Stimulated activated CD4-positive, alpha-beta T cell treated with anti-CD3 and anti-CD28 coated beads, Interleukin-15, amount 100 ng/mL, for 1 hour (primary cell): ENCODE measurements at places on chromosomes 4 and X.

GRCh38 chr4:173242466-173243250 is 74.0 kb downstream of the GALNT7 start:
- DNase-seq: no peak

GRCh38 chr4:89196056-89196674 is 84.8 kb downstream of the TIGD2 start:
- no peak for DNase-seq

DNA sequence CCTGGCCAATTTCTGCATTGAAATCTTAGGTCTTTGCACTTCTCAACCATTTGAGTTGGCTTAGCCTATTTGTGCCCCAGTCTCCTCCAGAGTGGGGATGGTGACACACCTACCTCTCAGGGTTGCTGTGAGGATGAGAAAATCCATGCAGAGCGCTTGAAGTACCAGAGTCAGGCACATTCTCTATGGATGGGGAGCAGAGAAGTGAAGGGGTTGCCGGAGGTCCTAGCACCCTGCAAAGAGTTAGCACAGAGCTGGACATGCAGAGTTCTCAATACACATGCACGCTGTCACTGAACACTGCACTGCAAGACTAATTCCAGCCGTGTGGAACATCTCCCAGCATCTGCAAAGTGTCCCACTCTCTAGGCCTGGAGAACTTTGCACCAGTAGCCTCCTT is 2.6 kb upstream of the STK32B start:
- no peak for DNase-seq

- DNase-seq: no peak
Observed at GRCh38 chr4:42641656-42642055, 15.2 kb downstream of the ATP8A1 start.

- no peak for DNase-seq
Observed at GRCh38 chr4:37982736-37983135, 22.5 kb downstream of the PTTG2 start.

DNA sequence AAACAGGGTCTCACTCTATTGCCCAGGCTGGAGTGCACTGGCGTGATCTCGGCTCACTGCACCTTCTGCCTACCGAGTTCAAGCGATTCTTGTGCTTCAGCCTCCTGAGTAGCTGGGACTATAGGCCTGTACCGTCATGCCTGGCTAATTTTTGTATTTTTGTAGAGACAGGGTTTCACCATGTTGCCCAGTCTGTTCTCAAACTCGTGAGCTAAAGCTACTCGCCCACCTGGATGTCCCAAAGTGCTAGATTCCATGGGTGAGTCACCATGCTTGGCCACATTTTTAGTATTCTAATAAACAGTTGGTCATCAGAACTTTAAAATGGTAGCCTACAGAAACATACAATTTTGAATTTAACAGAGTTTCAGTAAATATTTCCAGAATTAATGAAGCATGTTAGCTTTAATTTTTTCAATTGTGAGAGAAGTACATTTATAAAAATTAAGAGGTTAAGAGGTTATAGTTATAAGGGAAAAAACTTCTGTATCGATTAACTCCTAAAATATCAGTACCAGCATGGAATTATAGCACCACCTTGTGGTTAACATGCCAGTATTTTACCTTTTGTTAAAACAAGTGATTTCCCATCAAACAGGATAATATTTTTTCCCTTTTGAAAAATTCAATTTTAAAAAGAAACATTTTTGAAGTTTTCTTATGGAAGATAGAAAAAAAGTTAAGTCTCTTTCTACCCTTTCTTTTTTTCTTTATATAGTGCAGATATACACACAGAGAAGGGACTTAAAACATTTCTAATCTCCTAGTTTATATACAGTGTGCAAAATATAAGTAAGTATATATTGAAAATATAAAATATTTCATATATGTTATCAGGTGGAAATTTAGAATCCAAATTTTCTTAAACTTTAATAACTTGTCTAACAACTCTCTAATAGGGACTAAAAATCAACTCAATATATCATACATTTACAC is 35.4 kb downstream of the CEP44 start:
- DNase-seq: no peak

GRCh38 chrX:1507511-1508463 is 29.2 kb downstream of the P2RY8 start:
- DNase-seq: no peak

DNA sequence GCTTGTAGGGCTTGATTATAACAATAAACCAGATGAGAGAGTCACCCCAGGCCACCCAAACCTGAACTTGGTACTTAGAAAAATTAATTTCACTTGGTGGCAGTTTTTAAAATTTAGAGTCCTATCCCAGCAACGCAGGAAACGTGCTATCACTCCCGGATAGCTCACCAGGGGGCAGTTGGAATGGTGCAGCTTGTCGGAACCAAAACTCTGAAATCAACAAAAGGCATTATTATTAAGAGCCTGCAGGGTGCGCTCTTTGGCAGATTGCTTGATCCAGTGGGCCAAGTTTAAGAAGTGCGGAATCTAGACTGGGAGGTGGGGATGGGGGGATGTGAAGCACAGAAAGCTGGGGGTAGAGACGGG is 2.4 kb downstream of the FRAS1 start:
- DNase-seq: no peak

DNA sequence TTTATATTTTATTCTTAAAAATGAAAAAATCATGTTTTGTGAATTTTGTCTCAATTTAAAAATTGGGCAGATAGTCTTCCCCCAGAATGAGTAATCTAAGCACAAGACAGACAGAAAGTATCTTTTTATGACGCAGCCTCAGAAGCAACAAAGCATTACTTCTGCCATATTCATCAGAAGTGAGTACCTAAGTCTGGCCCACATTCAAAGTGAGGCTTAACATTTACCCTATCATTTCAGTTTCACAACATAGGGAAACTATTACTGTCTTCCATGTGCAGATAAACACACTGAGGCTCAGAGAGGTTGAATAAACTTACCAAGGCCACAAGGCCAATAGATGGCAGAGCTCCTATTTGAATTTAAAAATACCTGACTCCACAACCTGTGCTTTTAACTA is 4.4 kb upstream of the PRDX4 start:
- no peak for DNase-seq

GRCh38 chrX:48813644-48814043 is 11.8 kb downstream of the HDAC6 start:
- DNase-seq: no peak

DNA sequence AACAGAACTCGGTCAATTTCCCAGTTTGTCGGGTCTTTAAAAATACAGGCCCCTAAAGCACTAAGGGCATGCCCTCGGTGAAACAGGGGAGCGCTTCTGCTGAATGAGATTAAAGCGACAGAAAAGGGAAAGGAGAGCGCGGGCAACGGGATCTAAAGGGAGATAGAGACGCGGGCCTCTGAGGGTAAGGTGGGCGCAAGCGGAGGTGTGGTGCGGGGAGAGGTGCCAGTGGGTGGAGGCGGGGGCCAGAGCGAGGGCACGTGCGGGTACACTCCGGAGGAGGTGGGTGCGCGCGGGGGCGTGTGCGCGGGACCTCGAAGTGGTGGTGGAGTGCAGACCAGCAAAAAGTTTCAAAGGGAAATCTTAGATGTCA is 787 bp upstream of the TET2 start:
- DNase-seq: no peak

DNA sequence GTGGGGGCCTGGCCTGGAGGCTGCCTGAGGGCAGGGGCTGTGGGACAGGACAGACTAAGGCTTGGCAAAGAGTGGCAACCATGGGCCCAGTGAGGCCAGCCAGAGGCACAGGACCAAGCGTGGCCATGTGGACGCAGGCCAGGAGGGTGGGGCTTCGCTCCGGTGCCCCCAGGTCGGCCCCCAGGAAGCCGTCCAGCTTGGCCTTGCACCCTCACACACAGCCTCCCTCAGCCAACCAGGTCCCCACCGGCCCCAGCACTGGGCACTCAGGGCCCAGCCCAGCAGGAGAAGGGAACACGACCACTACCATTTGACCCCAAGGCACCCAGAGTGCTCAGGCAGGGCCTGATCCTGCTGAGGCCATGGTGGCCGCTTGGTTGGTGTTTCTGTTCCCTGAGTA is 57.2 kb downstream of the FAM53A start:
- no peak for DNase-seq

DNA sequence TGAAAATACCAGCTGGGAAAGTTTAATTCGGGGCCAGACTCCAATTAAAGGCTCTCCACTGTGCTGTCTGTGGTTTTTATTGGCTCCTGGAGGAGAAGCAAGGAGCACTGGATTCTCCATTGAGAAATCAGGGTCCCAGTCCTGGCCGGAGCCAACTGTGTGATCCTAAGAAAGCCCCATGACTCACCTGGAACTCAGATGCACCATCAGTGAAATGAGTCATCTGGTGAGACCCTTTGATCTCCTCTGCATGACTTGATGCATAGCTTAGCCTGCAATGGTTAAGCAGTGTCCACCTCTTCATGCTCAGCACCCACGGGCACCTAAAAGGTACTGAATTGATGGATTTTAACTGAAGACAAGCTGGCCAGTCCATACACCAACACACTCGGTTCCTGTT is 119.2 kb upstream of the VCX3B start:
- no peak for DNase-seq

DNA sequence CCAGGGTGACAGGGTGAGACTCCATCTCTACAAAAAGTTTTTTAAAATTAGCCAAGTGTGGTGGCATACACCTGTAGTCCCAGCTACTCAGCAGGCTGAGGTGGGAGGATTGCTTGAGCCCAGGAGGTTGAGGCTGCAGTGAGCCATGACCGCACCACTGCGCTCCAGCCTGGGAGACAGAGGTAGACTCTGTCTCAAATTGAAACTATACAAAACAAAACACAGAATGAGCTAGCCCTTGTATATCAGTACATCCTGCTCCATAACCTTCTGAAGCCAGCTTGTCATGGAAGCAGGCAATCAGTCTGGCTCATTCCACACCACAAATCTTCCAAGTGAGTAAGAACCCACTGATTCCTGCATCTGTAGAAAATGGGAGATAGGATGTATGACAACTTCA is 49.0 kb downstream of the CD99L2 start:
- DNase-seq: no peak

GRCh38 chr4:154078504-154079350 is 289.8 kb upstream of the SFRP2 start:
- DNase-seq: no peak

GRCh38 chrX:150454083-150454482 is 91.0 kb downstream of the MAMLD1 start:
- DNase-seq: no peak

GRCh38 chrX:144809025-144809424 is 438.3 kb upstream of the SPANXN1 start:
- no peak for DNase-seq
